ENCODE measurements at places on chromosomes 5 and 9.

GRCh38 chr9:94560237-94560636 is 5.4 kb downstream of the PCAT7 start:
- no peak for DNase-seq

- no peak for DNase-seq
These were observed 228.1 kb downstream of the FSTL4 start for GRCh38 chr5:133384120-133384855.

GRCh38 chr5:59236448-59236847 is 653.6 kb downstream of the RAB3C start:
- no peak for DNase-seq

DNA sequence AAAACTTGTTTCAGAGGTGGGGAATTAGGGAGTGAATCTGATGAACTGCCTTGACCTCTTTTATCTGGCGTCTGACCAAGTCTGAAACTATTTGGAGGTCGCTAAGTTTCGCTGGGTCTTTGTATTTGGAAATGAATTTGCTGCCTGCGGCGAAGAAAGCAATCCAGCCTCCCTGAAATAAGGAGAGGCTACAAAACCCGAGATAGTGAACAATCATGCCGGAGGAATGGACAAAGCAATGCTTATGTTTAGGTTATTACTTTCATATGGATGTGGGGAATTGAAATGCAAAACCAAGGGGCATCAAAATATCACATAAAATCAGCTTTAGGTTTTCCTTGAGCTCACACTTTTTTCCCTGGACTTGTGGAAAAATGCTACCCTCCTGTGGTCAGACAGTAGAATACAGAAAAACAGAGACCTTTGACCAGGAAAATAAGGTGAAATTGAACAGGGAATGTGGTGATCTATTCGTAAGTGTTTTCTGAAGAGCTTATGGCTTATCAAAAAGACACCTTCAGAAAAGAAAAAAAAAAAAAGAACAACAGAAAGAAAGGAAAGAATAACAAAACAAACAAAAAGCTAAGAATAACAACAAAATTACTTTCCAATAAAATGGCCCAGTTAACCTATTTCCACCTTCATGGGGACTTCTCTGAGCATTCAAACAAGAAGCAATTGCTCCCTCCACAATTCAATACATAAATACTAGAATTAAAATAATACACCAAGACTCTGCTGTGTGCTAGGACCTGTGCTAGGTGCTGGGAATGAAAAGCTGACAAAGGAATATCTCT is 68.6 kb upstream of the DPYSL3 start:
- no peak for DNase-seq

GRCh38 chr5:82312373-82312856 is 34.3 kb upstream of the RPS23 start:
- peak; percentile 81 for DNase-seq

- no peak for DNase-seq
These were observed 21.2 kb upstream of the ARL14EPL start for GRCh38 chr5:116011046-116011445.

GRCh38 chr5:72938206-72938605 is 17.6 kb upstream of the FCHO2 start:
- DNase-seq, result no peak

DNA sequence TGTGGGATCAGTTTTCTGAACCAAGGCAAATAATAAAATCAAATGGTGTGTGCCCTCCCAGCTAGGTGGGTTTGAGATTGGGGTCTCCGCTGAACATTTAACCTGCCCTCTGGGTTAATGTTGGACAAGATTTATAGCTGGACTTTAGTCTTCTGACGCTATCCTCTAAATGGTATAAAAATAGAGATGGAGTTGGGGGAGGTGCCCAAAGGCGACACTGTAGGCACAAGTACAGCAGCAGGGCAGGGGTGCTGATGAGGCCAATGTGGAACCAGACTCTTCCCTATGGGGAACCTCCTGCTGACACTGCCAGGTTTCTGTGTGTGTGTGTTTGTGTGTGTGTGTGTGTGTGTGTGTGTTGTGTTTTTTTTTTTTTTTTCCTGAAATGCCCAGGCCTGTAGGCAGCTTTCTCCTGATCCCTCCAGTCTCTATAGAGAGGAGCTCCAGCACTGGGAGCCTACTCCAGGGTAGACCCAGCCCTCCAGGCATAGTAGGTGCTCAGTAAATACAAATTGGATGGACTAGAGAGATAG is 37.9 kb downstream of the PCDH1 start:
- no peak for DNase-seq

- no peak for DNase-seq
These were observed 3.1 kb downstream of the CLTB start for GRCh38 chr5:176413255-176413565.

DNA sequence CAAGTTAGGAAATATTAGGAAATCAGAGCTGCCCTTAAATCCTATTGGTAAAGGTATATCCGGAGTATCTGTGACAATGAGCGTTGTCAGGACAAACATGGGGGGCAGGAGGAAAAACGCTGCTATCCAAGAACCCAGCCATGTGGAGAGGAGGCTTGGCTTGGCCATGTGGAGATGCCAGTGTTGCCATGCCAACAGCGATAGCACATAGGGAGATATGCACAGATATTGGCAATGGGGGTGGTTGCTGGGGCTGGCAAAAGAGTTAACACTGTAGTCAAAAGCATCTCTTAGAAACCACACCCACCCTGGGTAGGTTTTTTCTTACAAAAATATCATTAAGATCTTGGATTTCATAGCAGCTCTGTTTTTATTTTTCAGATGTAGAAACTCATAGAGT is 106.4 kb upstream of the ASTN2 start:
- DNase-seq, result no peak

GRCh38 chr5:76688836-76689235 is 27.1 kb upstream of the F2R start:
- no peak for DNase-seq

DNA sequence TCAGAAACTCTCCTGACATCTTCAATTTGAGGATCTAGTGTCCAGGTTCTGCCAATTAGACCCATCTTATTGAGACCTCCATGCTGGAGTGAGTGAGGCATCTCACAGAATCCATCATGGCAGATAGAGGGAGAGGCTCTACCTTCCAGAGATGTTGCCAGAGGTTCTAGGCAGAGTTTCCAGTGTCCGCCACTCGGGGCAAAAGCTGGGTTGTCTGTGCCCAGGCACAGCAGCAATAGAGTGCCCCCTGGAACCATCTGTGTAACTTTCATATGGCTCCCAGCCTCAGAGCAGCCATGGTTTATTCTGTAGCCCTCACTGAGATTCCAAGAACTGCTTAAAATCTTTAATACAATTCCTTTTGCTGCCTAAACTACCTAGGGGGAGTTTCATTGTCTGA is 16.6 kb upstream of the CCDC112 start:
- no peak for DNase-seq

DNA sequence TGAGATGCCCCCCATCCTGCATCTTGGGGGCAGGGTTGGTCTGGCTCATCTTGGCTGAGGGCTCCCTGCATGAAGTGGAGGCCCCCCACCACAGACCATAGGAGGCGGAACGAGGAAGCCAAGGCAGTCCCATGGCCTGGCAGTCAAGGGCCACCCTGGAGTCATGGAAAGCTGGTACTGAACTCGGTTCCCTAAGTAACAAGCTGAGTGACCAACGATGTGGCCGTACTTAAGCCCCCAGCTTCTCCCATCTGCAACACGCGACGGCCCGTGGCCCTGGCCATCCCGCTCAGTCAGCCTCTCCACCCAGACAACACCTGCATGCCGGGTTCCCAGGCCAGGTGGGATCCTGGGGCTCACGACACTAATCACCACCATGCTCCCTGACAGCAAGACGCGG is 17.1 kb downstream of the BRD3 start:
- no peak for DNase-seq

GRCh38 chr9:133948131-133948530 is 44.0 kb downstream of the VAV2 start:
- no peak for DNase-seq

DNA sequence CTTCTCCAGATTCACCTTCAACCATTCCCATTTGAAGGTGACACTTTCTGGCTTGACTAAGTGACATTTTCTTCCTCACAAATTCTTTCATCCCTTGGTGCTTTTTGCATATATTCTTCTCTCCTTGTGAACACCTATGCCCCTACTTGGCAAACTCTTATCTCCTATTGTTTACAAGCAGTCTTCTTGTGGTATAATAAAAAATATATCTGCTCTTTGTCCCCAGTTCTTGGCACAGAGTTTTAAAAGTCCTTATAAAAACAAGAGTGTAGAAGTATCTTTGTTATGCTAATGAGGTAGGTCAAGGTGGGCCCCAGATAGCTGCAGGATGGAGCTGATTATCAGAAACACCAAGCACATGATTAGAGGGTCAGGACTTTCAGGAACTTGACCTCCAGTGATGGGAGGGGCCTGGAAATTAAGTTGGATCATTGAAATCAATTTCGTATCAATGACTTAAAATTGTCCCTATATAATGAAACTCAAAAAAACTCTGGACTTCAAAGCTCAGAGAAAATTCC is 38.0 kb downstream of the TMEM161B start:
- no peak for DNase-seq

GRCh38 chr5:52846182-52846842 is 58.6 kb downstream of the ITGA1 start:
- DNase-seq, result no peak

GRCh38 chr5:134071614-134072207 is 42.8 kb upstream of the TCF7 start:
- no peak for DNase-seq

- DNase-seq, result no peak
These were observed 30.0 kb downstream of the GFPT2 start for GRCh38 chr5:180323160-180323559.

GRCh38 chr9:98572054-98572627 is 136.6 kb downstream of the GABBR2 start:
- no peak for DNase-seq

DNA sequence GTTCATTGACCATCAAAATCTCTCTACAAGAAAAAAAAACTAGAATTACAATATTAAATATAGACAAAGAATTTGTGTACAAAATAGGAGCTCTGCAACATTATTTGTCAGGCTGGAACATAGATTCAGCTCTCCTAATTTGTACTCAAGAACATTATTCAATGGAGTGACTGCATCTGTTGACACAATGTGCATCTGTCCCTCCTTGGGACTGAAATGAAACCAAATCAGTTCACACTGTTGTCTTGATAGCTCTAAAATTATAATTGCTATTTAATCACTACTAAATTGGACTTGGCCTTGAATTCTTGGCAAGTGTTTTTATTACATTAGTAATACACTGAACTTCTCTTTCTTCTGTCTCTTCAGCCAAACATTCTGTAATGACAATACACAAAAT is 47.7 kb downstream of the FTMT start:
- DNase-seq, result no peak

DNA sequence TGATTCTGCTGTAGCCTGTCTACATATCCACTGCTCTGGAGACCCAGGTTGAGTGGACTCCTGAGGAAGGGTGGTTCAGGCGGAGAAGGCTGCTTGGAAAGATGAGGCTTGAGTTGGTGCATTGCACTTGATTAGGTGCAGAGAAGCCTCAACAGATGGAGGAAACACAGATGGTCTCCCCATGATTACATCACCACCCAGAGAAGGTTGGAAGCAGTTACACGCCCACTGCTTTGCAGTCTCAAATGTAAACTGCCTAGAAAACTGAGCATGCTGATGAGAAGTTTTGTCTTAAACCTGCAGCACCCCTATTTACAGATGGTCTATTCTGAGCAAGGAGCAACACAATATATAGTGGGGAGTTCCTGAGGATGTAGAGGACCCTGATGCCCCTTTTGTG is 266.6 kb downstream of the PIK3R1 start:
- peak; percentile 18 for DNase-seq

DNA sequence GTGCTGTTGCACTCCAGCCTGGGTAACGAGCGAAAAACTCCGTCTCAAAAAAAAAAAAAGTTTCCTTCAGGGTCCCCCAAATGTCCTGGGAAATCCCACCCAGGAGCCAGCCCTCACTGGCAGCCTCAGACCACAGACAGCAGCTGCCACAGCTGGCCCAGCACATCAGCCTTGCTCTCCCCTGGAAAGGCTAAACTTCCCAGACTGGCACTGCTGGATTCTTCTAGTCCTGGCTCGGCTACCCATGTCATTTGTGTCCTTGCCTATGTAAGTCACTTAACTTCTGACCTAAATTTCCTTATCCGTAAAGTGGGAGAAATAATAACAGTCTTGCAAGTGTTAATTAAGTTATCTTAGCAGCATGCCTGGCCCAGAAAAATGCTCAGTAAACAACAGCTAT is 8.6 kb upstream of the PRRC2B start:
- no peak for DNase-seq

DNA sequence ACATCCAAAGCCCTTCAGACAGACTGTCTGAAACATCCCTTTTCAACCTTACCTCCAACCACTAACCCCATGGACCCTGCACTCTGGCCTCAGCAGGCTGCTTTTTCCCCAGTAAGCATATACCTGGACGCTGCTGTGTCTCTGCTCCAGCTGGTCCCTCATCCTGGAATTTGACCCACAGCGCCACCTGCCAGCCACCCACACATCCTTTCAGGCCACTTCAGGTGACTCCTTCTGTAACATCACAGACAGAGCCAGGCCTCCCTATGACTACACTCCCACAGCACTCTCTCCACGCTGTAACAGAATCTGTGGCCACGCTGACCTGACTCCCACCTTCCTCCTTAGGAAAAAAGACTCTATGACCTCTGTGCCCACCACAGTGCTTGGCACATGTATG is 3.4 kb downstream of the MGAT1 start:
- peak; percentile 57 for DNase-seq

DNA sequence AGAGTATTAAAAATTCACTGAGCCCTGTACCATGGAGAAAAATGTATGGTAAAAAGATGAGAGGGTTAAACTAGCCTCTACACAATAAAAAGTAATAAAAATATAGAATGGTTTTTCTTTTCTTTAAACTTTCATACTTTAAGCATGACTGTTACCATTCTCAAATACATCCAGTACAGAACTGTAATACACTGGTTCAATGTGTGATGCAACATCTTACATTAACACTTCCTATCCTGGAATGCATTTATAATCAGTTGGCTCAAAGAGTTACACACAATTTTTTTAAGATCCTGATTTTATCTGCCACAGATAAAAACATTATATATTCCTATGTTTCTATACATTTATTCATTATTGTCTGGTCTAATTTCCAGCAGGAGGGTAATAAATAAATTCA is 4.7 kb downstream of the GNAQ start:
- DNase-seq, result no peak

GRCh38 chr5:123285122-123286023 is 137.8 kb downstream of the CEP120 start:
- DNase-seq, result peak; percentile 30

DNA sequence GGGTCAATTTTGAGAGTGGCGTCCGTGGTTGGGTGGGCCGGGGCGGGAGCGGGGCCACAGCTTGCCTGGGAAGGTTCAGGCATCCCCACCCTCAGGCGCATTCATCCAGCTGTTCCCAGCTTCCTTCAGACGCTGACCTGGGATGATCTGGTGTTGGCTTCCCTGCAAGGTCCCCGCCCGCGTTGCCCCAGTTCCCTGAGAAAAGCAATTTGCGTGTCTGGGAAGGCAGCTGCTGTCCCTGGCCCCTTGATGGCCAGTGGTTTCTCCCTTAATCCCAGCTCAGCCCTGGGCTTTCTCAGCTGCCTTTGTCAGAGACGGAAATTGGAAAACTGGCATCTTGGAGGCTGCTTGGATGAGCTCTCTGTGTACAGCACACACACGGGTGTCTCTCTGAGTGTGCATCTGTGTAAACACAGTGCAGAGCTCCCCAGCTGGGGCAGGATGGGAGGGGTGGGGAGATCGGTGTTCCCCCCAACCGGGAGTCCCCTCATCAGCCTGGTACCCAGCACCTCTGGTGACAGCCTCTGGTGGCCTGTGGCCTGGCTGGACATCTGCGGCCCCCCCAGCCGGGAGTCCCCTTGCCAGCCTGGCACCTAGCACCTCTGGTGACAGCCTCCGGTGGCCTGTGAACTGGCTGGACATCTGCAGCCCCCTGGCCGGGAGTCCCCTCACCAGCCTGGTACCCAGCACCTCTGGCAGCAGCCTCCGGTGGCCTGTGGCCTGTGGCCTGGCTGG is 94.0 kb downstream of the COL5A1 start:
- no peak for DNase-seq

Measured in glutamatergic neuron (in vitro differentiated cells).